ENCODE measurements at places on chromosomes 1 and 21. TPM values are rescaled to one million over a fixed set of nuclear protein-coding genes. Genes with fewer than 3 reads are reported as not detected.

NTNG1 gene
- polyA plus RNA-seq = 4.9 TPM

GPR161 gene
- 7.7 TPM for polyA plus RNA-seq

ARPC5 gene
- 163 TPM for polyA plus RNA-seq

ARHGAP30 gene
- 5.7 TPM for polyA plus RNA-seq

C1orf210 gene
- 46.2 TPM for polyA plus RNA-seq

SLC44A5 gene
- 3.7 TPM for polyA plus RNA-seq

TEDDM1 gene
- polyA plus RNA-seq = 0.09 TPM

CD1B gene
- polyA plus RNA-seq = not detected

CDA gene
- polyA plus RNA-seq = 0.64 TPM

LENEP gene
- polyA plus RNA-seq = 0.33 TPM
